ENCODE measurements at places on chromosomes 13 and 19.

GRCh38 chr19:13007292-13008045 is 12.2 kb downstream of the NFIX start:
- DNase-seq = peak; percentile 79

DNA sequence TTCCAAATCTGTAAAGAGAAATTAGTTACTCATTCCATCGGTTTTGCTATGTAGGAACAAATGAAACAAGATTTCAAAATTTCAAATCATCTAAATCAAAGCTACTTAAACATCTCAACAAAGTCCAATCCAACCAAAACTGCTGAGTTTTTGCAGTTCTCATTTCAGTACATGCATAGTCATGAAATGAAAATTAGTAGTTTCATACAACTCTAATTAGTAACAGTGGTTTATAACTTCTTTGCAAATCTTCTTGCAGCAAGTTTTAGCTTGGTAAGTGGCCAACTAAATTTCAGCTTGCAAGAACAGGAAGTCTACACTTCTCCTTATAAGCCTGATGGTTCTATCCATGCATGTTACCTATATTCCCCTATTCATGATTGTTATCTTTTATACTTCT is 75.6 kb downstream of the SPRY2 start:
- DNase-seq = no peak

GRCh38 chr19:33558151-33558550 is 36.6 kb upstream of the PEPD start:
- DNase-seq = no peak

GRCh38 chr19:39199025-39199424 is 2.3 kb downstream of the NCCRP1 start:
- no peak for DNase-seq

DNA sequence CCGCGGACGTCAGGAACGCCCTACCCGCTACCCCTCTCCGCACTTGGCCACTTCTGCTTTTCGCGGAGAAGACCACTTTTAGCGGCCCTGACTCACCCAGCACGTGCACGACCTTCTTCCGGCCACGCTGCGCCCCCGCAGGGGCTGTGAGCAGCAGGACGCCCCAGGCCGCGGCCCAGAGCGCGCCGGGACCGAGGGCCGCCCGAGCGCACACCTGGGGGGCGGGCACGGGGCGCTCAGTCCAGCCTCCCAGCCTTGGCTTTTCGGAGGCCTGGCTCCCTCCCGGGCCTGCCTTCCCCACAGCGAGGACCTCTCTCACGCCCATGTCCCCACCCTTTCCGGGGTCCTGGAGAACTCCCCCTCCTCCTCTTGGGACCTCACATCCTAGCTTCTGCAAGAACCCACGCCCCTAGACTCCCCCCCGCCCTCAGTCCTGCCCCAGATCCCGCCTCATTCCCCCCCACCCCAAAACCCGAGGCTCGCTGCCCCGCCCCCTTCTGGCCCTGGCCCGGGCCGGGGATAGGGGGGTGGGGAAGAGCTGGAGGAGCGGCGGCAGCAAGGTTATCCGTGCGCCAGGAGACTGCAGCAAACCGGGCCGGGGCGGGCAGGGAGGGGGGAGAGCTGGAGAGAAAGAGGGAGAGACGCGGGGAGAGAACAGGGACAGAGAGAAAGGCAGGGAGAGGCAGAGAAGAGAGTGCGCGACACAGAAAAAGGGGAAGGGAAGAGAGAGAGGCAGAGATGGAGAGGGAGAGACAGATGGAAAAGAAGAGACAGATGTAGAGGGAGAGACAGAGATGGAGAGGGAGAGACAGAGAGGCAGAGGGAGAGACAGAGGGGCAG is 11.5 kb downstream of the TM6SF2 start:
- no peak for DNase-seq

- no peak for DNase-seq
Measured at GRCh38 chr13:42106998-42107397, 58.5 kb downstream of the DGKH start.

GRCh38 chr19:58406818-58407657 is 1.4 kb upstream of the ZNF584 start:
- peak; percentile 48 for DNase-seq

- DNase-seq = no peak
Measured at GRCh38 chr13:62299988-62300387, 884.3 kb upstream of the PCDH20 start.

DNA sequence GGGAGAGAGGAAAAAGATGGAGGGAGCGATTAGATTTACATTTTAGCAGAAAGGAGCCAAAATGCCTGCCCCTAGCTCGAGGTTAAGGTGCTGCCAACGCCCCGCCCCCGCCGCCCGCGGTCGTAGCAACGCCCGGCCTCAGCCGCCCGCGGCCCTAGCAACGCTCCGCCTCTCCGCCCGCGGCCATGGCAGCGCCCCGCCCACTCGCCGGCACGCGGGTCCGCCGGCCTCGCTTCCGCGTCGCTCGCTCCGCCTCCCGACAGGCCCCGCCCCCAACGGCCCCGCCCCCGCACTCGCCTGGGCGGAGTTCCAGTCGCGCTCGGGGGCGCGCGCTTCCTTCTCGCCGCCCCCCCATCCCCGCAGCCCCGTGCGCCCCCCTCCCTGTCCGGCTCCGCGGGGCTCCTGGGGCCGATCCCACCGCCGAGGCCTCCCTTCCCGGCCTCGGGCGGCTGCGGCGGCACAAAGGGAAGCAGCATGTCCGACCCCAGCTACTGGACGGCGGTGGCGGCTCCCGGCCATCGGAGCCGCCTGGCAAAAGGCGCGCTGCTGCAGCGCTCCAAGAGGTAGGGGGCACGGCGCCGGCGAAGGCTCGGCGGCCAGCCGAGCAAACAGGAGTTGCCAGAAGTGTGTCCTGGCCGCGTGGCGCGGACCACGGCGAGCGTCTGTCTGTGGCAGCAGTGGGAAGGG is 20.3 kb downstream of the MAST3 start:
- peak; percentile 67 for DNase-seq

- no peak for DNase-seq
Measured at GRCh38 chr13:94163535-94163934, 315.9 kb downstream of the DCT start.

DNA sequence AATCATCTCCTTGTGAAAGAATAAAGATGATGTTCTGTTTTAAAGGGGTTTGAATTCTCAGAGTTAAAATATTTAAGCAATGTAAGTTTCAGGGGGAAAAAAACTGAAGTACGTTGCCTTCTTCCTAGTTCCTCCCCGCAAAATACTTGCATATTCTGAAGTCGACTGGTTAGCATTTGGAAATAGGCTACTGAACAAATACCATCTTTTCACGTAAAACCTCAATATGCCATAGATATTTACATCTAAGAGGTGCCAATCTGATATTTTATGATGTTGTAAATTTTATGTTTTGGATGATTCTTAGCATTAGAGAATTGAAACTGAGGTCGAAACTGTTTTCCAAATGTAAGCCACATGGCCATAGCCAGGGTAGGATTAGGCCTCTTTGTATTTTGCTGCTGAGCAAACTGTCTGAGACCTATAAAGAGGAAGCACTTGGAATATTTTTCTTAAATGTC is 138.3 kb downstream of the FLT1 start:
- DNase-seq = no peak

DNA sequence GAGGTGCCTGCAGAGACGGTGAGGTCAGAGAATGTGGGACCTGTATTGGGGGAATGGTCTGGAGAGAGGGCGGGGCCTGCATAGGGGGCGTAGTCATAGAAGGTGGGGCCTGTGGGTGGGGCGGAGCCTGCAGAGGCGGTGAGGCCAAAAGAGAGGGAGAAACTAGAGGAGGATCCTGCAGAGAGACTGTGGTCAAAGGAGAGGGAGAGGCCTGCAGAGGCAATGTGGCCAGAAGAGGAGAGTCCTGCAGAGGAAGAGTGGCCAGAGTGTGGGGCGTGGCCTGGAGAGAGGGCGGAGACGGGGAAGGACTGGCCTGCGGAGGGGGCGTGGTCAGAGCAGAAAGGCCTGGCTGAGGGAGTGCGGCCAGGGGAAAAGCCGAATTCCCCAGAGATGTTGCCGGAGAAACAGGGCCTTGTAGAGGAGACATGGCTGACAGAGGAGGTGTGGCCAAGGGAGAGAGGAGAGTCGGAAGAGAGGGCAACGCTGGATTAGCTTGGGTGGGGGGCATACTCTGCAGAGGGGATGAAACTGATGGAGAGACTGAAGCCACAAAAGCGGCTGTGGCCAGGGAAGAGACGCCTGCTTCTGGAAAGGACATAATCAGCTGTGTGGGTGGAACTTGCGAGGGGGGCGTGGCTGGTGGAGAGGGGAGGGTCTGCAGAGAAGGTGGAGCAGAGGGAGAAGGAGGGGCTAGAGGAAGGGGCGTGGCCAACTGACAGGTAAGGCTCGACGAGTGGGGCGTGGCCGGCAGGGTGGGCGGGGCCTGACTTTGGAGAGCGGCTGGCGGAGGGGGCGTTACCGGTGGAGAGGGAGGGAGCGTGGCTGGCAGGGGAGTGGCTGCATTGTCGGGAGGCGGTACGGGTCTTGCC is 2.5 kb downstream of the PRR36 start:
- peak; percentile 96 for DNase-seq

- no peak for DNase-seq
Measured at GRCh38 chr19:50477751-50478515, 1.3 kb upstream of the GARIN5A start.

GRCh38 chr19:19146865-19147264 is 8.6 kb upstream of the TMEM161A start:
- no peak for DNase-seq

- DNase-seq = no peak
Measured at GRCh38 chr13:113639616-113640262, 18.3 kb downstream of the ATP4B start.

- no peak for DNase-seq
Measured at GRCh38 chr19:11047866-11048265, 41.4 kb upstream of the LDLR start.

DNA sequence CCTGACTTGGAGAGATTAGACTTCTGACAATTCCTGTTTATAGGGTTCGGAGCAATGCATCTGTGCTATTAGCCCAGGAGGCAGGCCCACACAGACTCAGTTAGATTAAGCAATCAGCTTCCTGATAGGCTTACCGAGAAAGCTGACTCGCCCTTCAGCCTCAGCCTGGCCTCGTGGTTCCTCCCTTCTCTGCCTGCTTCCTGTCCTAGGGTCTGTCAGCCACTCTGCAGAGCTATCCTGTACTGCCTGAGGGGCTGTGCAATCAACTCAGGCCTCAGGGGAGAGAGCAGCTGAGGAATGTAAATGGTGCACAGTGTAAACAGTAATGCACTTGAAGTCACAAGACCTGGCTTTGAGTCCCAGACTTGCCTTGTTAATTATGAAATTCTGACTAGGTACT is 30.7 kb downstream of the HTR2A start:
- no peak for DNase-seq

DNA sequence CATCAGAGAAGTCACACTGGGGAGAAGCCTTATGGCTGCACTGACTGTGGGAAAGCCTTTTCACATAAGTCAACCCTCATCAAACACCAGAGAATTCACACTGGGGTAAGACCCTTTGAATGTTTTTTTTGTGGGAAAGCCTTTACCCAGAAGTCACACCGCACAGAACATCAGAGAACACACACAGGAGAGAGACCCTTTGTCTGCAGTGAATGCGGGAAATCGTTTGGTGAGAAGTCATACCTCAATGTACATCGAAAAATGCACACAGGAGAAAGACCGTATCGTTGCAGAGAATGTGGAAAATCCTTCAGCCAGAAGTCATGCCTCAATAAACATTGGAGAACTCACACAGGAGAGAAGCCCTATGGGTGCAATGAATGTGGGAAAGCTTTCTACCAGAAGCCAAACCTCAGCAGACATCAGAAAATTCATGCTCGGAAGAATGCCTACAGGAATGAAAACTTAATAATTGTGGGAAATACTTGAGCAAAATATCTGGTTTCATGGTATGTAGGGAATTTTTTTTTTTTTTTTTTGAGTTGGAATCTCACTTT is 30.7 kb downstream of the ZNF793 start:
- no peak for DNase-seq

DNA sequence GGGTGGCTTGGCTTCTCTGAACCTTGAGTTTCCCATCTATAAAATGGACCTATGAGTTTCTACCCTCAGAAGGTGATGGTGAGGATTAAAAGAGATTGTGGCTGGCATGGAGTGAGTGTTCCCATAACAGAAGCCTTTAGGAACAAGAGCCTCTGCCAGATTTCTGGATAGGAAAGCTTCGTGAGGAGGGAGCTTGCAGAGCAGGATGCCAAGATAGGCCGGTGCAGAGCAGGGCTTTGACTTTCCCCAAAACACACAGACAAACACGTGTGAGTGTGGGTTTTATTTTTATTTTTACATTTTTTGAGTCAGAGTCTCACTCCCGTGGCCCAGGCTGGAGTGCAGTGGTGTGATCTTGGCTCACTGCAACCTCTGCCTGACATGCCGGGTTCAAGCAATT is 3.7 kb upstream of the CNN1 start:
- no peak for DNase-seq

GRCh38 chr19:35888398-35888797 is 11.9 kb downstream of the NFKBID start:
- DNase-seq = no peak

DNA sequence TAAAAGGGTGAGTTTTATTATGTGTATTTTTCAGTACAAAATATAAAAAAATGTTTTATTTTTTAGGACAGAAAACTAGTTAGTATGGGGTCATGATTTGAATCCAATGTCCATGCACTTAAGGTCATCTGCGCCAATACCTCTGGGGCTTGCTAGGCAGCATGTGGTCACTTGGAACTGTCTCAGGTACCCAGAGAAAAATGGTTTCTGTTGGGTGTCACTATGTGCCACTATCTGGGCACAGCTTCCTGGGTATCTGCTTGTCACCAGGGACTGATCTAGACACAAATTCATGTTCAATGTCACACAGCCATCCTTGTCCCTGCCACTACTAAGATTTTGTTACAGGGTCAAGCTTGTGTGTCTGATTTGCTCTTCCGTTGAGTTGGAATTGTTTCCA is 100.4 kb downstream of the RGCC start:
- no peak for DNase-seq

- peak; percentile 49 for DNase-seq
Measured at GRCh38 chr13:108700422-108701170, 71.2 kb downstream of the MYO16 start.

DNA sequence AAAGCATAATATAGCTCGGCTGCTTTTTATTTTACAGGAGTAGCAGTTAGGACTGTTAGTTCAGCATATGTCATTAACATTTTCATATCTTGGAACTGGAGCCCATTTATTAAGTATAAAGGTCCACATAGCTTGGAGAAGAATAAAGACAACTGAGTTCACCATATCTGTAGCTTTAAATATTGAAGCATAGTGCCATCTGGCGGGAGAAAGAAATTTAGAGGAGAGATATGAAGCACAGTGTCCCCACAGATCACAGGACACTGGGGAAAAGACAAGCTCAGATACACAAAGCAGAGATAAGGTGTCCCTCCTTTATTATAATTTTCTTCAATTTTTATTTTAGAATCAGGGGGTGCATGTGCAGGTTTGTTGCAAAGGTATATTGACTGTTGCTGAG is 104.7 kb upstream of the FREM2 start:
- DNase-seq = peak; percentile 69

GRCh38 chr19:34678421-34678820 is 943 bp downstream of the ZNF302 start:
- DNase-seq = no peak

- no peak for DNase-seq
Measured at GRCh38 chr13:55613429-55614187, 1527.1 kb upstream of the PRR20A start.

GRCh38 chr13:76656500-76656899 is 229.7 kb downstream of the KCTD12 start:
- no peak for DNase-seq

GRCh38 chr19:39390451-39390750 is 505 bp downstream of the PAF1 start:
- peak; percentile 83 for DNase-seq

Data from T47D (cell line).